Stimulated activated CD8-positive, alpha-beta memory T cell treated with anti-CD3 and anti-CD28 coated beads, Interleukin-2, amount 100 ng/mL, for 1 hour (primary cell): ENCODE measurements at places on chromosomes 13 and 19.

- DNase-seq: no peak
Measured at GRCh38 chr13:77969299-77969698, 50.7 kb upstream of the EDNRB start.

DNA sequence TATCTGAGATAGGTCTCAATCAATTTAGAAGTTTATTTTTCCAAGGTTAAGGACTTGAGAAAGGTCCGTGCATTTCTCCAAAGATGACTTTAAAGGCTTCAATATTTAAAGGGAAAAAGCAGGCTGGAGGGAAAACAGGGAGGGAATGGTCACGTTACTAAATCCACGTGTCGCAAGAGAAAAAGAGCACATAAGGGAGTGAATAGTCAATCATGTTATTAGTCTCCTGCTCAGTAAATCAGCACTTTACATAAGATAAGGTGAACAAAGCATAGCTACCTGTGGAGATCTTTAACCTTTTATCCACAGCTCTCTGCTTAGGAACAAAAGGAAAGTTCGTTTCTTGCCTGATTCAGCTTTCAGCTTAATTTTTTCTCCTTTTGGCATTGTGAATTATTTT lies 31.3 kb upstream of the LSM14A start:
- DNase-seq: no peak

- DNase-seq: no peak
Measured at GRCh38 chr19:44879309-44880065, 11.6 kb upstream of the TOMM40 start.

DNA sequence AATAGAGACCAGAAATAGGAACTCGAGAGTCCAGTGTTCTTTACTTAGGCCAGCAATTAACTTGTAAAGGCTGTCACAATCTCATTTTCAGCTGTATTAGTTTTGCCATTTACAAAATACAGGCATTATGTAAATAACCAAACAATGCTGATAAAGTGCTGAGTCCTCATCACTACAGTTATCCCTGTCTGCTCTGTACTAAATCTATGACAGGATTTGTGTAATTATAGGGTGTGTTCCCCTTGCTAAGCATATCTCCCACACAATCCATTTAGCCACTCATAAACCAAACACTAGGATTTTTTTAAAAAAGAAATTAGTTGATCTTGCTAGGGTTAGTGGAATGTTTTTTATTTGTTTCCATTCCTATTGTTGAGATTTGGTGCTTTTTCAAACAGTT lies 23.2 kb downstream of the PDX1 start:
- DNase-seq: no peak

GRCh38 chr13:36061054-36061453 lies 70.1 kb downstream of the DCLK1 start:
- no peak for DNase-seq

DNA sequence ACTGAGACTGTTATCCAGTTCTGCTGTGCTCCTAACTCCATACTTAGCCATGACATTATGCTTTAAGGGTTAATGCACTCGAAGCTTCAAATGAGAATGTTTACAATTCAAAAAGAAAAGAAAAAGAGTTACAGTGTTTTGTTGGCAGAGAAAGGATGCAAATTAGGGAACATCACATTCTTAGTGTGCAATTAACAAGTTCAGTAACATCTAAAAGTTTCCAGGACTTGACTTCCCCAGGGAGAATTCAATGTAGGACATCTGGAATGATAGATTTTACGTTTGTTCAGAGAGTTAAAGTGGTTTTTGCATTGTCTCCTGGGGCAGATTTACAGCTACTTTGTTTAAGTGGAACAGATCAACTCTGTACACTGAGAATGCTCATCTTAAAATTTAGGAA lies 525.2 kb downstream of the LIG4 start:
- DNase-seq: no peak

DNA sequence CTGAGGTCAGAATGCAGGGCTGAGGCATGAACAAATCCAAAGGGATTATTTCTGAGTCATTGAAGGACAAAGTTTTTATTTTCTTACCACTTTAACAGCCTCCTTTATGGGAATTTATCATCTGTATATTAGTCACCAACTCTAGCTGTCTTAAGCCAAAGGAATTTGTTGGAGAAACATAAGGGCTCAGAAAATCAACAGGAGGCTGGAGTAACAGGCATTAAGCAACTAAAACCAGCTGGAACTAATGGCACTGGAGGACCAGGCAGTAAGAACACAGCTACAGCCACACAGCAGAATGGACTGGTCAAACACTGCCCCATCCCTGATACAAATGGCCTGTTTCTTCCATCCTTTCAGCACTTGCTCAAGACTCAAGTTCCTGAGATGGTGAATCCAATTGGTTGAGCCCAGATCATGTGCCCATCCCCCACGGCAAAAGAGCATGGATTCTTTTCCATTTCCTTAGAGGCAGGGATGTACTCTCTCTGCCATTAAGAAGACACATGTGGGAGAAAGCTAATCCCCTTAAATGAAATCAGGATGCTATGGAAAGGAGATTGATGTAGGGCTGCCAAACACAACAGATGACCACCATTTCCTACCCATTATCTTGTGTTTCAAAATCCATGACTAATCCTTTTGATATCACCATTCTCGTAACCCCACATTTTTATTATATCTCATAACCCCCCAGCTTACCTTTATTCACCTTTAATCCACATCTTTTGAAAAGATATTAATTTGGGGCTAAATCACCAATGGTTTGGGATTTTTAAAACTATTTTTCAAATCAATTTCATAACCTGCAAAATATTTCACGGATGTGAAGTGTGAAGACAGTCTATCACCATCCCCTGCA lies 157.0 kb upstream of the FNDC3A start:
- DNase-seq: no peak

GRCh38 chr13:108214441-108215271 lies 680 bp downstream of the LIG4 start:
- no peak for DNase-seq

DNA sequence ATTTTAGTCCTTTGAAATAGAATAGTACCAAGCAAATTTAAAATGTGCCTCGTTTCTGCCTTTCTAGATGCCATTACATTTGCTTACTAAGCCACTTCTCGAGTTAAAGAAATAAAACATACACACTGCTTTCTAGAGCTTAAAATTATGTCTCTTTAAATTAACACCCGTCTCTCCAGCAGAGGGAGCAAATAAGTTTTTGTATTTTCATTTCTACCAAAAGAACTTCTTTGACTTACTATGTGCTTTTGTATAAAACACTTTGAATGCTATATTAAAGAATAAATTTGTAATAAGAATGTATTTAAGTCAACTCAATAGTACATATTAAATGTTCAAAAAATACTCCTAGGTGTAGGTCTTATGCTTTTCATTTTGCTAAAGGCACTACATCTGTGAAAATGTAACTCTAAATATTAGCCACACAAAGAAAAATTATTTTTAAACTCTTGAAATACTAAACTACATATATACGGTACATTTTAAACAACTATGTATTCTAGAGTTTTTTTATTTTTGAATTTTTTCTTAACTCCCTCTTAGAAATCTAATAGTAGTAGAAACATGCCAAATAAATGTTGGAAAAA lies 269.3 kb upstream of the MIR17HG start:
- DNase-seq: no peak

DNA sequence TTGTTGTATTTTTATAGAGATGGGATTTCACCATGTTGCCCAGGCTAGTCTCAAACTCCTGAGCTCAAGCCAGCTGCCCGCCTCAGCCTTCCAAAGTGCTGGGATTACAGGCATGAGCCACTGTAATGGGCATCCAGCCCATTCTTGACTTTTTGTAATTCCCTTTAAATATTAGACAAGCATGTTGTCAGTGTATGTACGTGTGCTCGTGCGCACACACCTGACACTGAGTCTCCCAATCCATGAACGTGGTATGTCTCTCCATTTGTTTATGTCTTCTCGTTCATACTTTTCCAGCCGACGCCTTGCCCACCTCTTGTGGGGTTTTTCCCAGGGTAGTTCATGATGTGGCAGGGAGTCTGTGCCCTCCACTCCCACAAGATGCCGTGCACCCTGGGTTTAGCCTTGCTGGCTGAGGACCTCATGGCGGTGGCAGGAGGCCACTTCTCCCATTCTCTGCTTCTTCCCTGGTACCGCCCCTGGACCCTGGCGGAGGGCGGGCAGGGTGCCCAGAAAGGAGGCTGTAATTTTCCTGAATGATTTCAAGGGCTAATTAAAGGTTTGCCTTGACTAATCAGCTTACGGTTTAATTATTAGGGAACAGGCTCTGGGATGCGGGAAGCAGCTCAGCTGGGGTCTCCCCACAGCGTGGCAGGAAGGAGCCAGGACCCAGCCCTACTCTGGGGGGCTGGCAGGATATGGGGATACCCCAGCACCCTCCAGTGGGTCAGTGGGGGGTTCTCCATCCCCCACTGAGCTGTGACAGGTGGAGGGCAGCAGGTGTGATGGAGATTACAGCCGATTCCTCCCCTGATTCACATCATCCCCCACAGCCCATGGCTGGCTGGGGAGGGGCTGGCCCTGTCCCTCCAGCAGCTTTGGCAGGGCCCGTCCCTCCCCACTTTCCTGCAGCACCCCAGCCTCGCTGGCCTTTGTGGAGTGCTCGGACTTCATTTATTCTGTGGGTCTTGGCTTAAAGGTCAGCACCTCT lies 12.9 kb downstream of the PAK4 start:
- DNase-seq: no peak

DNA sequence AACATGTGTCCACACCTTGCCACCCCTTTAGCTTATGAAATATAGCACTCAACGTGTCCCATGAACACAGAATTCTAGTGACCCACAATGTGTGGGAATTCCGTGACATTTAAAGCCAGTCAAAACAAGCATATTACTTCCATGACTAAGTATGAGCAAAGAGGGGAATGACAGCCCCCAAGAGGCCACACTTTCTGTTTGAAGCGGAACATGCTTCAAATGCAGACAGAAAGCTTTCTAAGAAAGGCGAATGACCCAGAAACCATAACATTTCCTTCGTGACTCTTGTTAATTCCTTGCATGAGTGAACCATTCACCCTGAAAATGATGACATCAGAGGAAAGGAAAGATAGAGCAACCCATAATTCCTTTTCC lies 122.0 kb upstream of the FNDC3A start:
- DNase-seq: no peak

DNA sequence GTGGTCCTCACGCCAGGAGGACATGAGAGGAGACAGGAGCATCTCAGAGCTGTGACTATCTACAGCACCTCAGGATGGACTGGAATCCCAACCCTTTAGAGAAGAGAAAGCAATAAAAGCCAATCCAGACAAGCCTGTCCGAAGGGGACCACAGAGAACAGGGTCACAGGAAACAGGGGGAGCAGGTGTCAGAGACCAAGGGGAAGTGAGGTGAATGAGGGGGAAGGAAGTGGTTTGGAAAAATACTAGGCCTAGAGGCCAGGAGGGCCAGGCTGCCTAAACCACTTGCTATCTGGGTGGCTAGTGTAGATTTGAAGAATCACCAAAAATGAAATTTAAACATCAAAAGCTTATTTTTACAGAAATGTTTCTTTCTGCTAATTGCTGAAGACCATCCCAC lies 16.2 kb downstream of the TMTC4 start:
- DNase-seq: no peak
